ENCODE measurements at places on chromosomes 7 and 10.

- DNase-seq = no peak
Measured at GRCh38 chr7:18861514-18862118, 255.8 kb downstream of the TWIST1 start.

DNA sequence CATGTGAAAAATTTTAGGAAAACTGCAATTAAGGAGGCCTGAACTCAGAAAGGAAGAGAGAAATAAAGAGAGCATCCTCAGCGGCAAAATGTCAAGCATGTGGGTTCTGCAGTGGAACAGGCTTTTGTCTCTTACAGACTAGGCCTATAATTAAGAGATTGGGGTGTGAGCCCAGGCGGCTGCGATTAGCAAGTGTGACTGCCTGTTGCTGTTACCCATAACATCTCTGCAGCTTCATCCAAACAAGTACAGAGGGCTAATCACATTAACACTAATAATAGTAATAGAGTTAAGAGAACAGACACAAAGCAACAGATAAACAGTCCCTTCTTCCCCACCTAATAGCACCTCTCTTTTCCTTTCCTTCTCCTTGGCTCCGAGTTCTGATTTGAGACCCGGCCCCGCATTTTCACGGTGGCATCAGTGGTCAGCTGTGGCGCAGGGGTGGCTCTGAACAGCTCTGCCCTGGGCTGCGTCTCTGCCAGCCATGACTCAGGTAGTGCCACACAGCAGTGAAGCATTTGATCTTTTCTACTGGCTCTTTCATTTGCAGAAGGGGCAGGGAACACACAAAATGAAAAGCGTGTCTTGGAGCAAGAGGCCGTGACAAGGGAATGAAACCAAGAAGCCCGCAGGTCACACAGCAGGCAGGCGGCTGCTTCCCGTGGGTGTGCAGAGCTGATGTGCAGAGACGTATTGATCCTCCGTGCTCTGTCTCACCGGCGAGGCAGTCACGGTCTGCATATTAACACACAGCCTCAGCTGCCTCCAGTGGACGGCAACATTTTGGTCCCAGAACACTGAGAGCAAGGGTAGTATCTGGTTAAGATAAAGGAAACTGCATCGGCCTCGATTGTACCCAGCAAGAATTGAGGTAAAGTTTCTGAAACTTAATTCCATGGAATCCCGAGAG lies 103.1 kb downstream of the KLF6 start:
- DNase-seq = no peak

GRCh38 chr7:2551418-2551817 lies 3.9 kb downstream of the BRAT1 start:
- DNase-seq = peak; percentile 10

GRCh38 chr10:120805014-120805812 lies 45.9 kb upstream of the WDR11 start:
- no peak for DNase-seq

DNA sequence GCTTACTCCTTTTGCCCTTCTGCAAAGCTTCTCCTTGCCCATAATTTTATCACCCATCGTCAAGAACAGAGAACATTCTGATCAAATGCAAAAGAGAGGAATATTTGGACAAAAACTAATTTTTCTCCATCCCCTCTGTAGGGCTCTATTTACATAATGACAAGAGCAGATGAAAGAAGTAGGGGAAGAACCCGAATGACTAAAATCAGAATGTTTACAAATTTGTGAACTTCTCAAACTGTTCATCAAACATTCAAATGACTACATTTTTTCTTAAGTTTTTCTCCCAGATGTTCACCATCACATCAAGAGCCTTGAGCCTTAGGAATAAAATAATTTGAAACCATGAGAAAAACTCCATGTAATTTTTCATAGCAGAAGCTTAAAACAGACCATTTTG lies 119.4 kb downstream of the DGKI start:
- no peak for DNase-seq

- DNase-seq = no peak
Measured at GRCh38 chr10:20618011-20618547, 279.0 kb downstream of the NEBL start.

DNA sequence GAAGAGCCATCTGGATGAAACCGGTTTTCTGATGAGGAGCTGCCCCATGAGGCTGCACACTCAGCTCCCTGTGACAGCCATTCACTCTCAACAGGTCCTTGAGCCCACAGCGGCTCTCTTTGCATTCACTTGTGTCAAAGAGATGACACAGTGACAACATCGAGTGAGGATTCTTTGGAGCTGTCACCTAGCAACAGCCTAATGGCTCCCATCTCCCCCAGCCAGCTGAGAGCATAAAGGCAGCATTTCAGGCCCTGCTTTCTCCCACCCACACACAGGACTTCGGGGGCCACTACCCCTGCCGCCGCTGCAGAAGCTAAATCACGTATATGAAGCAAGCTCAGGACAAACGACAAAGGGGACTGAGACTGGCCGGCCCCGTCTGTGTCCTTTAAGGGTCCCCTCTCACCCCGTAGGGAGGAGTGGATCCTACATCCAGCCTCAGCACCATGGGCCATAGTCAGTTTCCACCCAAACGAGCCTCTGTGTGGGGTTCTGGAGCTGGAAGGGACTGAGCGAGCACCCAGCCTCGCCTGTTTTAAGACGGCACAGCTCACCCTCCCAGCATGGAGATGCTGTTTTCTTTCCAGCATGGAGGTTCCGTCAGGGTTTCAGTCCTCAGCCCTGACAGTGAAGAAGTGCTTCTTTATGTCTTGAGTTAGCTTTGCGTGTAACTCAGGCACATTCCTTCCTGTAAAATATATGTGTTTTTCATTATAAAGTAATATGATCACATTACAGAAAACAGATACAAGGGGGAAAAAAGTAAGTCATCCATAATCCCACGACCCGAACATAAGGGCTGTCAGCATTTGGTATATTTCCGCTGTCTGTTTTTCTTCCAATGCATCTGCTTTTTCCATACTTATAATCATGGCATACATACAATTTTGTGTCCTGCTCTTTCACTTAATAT lies 4.9 kb downstream of the CPA4 start:
- DNase-seq = no peak

GRCh38 chr7:76315364-76315763 lies 12.9 kb downstream of the HSPB1 start:
- no peak for DNase-seq

DNA sequence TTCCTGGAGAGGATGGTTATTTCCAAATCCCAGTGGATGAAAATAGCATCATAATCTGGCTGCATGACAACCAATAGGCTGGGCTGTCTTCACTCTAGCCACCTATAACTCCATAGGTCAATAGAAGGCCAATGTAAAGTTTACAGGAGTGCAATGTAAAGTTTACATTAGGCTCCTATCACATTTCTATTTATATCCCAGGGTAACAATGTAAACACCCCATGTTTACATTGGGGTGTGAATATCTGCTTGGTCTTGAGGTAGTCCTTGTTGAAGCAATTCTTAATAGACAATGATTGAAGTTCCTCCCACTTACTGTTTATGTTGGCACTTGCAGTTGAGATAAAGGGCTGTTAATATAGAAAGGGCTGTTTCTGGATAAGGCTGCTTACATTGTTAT lies 21.5 kb downstream of the CH25H start:
- no peak for DNase-seq

GRCh38 chr7:112404321-112404720 lies 45.9 kb upstream of the IFRD1 start:
- DNase-seq = no peak

- no peak for DNase-seq
Measured at GRCh38 chr7:30612658-30613265, 18.1 kb downstream of the GARS1 start.

GRCh38 chr10:131937836-131938235 lies 37.0 kb downstream of the PPP2R2D start:
- no peak for DNase-seq

- DNase-seq = no peak
Measured at GRCh38 chr10:48439031-48439430, 132.6 kb downstream of the MAPK8 start.

- DNase-seq = no peak
Measured at GRCh38 chr7:132394283-132395198, 181.7 kb downstream of the PLXNA4 start.

- DNase-seq = peak; percentile 50
Measured at GRCh38 chr10:5546891-5547680, 22.3 kb downstream of the CALML3 start.

DNA sequence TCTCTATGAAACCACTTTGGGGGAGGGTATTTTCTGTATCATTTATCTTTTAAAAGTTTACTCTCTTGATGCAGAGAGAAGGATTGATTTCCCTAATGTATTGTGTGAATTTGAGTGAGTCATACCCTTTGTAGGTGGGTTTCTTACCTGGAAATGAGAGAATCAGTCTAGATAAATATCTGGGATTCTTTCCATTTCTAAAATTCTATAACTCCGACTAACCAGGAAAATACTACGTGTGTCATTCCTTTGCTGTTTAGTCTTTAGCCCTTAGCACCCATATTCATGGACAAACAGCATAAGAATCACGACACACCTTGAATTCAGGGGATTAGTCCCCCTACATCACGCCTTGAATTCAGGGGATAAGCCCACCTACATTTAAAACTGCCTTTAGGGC lies 139.1 kb downstream of the GATA3 start:
- no peak for DNase-seq

DNA sequence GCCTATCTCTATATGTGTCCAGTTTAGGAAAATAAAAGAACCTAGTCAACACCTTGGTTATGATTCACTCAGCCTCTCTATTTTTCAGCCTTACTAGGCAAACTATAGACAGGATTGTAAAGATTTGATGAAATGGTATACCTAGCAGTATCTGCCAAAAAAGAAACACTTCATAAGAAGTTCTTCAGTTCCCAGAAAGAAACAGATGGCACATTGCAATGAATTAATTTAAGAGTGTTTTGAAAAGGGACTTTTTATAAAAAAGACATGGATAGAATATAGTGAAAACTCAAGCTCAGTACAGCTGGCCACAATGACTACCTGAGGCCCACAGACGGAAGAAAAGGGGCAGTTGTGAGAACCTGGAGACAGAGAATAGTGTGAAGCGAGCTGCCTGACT lies 40.6 kb upstream of the RTKN2 start:
- DNase-seq = no peak

- no peak for DNase-seq
Measured at GRCh38 chr7:82605247-82605864, 161.8 kb upstream of the CACNA2D1 start.

- no peak for DNase-seq
Measured at GRCh38 chr7:16465469-16466361, at the start of gene SOSTDC1. Gene SOSTDC1 (minus strand): TSS chr7:16465738. CDS start chr7:16465668, 70 bp downstream.

- DNase-seq = no peak
Measured at GRCh38 chr7:154242709-154243108, 190.5 kb downstream of the DPP6 start.

DNA sequence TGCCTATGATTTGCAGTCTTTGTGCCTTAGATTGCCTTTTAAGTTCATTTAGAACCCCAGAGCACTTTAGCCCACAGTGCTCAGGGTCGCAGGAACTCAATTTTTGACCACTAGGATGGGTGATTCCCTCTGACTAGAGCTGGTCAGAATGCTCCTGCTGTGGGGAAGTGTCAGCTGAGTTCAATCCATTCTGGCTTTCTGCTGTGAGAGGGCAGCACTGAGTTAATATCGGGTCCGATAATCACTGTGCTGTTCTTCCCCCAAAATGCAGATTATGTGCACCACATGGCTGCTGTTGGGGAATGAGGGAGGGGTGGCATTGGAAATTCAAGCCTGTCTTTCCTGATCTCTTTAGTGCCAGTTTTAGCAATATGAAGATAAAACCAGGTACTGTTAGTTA lies 886.4 kb downstream of the DNAJB9 start:
- DNase-seq = no peak

DNA sequence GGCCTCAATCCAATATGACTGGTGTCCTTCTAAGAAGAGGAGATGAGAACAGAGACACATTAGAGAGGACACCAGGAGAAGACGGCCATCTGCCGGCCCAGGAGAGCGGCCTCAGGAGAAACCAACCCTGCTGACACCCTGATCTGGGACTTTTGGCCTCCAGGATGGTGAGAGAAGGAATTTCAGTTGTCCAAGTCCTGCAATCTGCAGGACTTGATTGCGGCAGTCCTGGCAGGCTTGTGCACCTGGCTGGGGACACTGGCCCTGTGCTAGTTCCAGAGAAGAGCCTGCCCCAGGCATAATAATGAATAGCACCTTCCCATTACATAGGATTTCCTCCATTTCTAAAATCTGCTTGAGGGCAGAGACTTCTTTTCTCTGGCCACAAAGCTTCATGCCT lies 409.9 kb upstream of the SHH start:
- peak; percentile 19 for DNase-seq

GRCh38 chr10:1461016-1461415 lies 276.3 kb downstream of the ADARB2 start:
- no peak for DNase-seq

- no peak for DNase-seq
Measured at GRCh38 chr7:71015252-71015900, 116.6 kb upstream of the GALNT17 start.

DNA sequence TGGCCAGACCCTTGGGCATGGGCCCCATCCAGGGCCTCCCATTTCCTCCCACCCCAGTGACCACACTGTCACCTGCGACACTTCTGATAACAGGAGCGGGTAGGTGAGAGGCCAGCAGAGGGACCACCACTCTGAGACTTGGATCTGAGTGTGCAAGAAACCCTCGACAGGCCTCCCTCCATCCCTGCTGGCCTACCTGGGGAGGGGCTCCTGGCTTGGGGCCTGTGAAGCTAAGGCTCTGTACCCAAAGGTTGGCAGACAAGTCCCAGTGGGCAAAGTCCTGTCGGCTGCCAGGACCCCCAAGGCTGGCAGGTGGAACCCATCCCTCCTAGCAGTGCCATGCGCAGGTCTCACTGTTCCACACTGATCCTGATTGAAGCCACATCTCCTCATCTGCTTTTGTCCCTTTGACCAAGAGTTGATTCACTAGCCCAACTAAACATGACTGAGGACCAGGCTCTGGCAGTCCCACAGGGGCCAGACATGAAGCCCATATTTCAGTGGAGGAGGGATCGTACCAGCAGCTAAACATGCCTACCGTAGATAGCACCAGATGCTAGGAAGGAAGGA lies 1.2 kb upstream of the PGAM2 start:
- DNase-seq = peak; percentile 38

DNA sequence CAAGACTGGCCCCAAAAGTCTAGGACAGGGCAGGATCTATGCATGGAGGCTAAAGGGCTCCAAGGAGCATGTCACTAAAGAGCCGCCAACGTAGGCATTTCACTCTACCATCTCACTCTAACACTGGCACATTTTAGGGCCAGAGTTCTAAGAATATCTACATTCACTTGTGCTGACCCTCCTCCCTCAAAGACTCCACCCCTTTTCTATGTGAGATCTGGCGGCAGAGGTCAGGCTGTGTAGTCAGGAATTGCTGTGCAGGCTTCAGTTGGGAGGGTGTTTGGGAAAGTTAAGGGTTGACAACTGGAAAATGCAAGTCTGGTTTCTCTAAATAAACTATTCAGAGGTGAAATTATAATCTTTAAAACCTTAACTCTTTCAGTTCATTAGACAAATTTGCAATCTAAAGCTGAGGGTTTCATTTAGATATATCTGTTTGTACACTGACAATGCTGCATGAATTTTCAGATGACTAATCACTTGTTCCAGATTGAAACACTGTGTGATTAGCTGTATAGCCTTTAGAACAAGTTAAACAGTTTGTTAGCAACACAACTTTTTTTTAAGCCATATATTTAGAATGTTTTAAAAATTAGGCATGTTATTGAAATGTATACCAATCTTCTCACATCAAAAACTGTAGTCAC lies 18.2 kb downstream of the LMOD2 start:
- DNase-seq = no peak

Data from islet precursor cell (in vitro differentiated cells).